ENCODE measurements at places on chromosomes 5 and 9.

DNA sequence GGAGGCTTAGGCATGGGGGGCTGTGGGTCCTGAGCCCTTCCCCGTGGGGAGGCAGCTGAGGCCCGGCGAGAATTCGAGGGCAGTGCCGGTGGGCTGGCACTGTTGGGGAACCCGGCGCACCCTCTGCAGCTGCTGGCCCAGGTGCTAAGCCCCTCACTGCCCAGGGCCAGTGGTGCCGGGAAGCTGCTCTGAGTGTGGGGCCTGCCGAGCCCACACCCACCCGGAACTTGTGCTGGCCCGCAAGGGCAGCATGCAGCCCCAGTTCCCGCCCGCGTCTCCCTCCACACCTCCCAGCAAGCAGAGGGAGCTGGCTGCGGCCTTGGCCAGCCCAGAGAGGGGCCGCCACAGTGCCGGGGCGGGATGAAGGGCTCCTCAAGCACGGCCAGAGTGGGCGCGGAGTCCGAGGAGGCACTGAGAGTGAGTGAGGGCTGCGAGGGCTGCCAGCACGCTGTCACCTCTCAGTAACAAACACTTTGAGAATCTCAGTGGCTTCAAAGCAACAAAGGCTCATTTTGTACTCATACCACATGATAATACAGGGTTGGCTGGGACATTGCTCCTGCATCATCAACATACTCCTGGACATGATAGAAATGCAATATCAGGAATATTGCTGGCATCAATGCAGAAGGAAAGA, 265.7 kb upstream of the ANKRD55 start:
- no peak for DNase-seq

GRCh38 chr5:68225188-68225910, 9.8 kb downstream of the PIK3R1 start:
- DNase-seq: no peak

- DNase-seq: no peak
Measured at GRCh38 chr5:127561254-127561653, 43.8 kb downstream of the PRRC1 start.

- DNase-seq: no peak
Measured at GRCh38 chr5:119954106-119954505, 324.7 kb downstream of the FAM170A start.

- no peak for DNase-seq
Measured at GRCh38 chr9:92528522-92528849, 7.3 kb downstream of the ECM2 start.

DNA sequence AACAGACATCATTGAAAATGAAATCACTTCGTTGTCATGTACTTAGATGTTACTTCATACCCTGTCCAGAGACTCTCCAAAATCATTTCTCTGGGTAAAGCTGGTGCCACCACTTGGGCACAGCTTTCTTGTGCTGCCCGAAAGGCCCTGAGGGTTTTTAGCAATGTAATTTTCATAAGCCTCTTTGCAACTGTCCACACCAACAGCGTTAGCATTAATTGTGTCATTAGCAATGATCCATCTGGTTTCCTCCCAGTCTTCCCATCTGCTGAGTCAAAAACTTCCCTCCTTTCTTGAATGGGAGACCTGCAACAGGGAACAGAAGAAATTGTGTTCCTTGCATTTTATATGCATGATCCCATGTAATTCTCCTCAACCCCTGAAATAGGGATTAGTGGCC, 8.6 kb upstream of the MSX2 start:
- DNase-seq: no peak

DNA sequence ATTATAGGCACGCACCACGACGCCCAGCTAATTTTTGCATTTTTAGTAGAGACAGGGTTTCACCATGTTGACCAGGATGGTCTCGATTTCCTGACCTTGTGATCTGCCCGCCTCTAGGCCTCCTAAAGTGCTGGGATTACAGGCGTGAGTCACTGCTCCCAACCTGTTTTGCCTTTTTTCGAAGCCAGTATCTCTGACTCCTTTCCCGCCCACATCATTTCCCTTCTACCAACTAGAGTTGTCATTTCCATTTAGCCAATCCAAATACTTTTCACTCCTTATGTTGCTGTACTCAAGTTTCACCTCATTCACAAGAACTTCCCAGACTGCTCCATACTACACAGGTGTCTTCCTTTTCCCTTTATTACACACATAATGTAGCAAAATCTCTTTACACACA, 502.6 kb upstream of the CDH6 start:
- no peak for DNase-seq

- no peak for DNase-seq
Measured at GRCh38 chr9:134627417-134628353, 13.9 kb upstream of the COL5A1 start.

DNA sequence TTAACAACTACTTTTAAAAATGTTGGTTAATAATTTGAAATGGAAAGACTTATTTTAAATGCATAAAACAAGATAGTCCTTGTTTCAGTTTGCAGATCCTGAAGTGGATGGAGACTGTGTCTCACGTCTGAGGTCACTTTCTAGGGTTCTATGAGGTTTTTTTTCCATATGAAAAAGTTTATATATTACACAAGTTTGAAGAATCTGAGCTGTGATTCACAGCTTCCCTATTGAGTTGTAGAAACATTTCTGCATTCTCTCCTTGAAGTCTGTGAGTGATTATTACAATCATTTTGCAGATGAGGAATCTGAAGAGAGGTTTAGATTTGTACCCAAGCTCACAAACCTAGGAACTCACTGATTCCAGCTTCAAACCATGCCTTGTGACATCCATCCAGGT, 442.5 kb upstream of the KLF4 start:
- DNase-seq: no peak

GRCh38 chr5:135042595-135042994, 8.6 kb upstream of the PITX1 start:
- DNase-seq: no peak

- no peak for DNase-seq
Measured at GRCh38 chr5:113266913-113267227, 167.9 kb downstream of the TSSK1B start.

Data from left kidney (tissue), 8 donors.